ENCODE measurements at places on chromosomes 3 and 15.
A peak's percentile ranks its signal among the peaks of the same experiment; 100 is the strongest.

- peak overlapping the region; percentile 34 for H3K4me3 ChIP-seq
- H3K27ac ChIP-seq, result no peak overlapping the region
- H3K4me1 ChIP-seq, result peaks cover 22% of the 10 kb centered on the region
Measured at GRCh38 chr3:67018105-67018788, 20.1 kb downstream of the KBTBD8 start.

DNA sequence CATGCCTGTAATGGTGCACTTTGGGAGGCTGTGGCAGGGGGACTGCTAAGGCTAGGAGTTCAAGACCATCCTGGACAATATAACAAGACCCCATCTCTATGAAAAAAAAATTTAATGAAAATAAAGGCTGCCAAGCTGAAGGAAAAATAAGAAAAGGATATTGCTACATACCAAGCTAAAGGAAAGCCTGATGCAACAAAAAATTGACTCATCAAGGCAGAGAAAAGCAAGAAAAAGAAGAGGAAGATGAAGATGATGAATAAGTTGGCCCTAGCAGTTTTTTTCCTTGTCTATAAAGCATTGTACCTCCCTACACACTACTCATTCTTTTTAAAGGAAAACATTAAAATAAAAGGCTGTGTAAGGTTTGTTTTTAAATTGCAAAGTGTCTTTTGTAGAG lies 441.9 kb upstream of the MDFIC2 start:
- H3K4me1 ChIP-seq, result no peaks in the 10 kb centered on the region
- peaks cover 20% of the 10 kb centered on the region for H3K27me3 ChIP-seq
- no peak overlapping the region for H3K4me3 ChIP-seq
- H3K27ac ChIP-seq, result no peak overlapping the region
- no peaks in the 10 kb centered on the region for H3K36me3 ChIP-seq

DNA sequence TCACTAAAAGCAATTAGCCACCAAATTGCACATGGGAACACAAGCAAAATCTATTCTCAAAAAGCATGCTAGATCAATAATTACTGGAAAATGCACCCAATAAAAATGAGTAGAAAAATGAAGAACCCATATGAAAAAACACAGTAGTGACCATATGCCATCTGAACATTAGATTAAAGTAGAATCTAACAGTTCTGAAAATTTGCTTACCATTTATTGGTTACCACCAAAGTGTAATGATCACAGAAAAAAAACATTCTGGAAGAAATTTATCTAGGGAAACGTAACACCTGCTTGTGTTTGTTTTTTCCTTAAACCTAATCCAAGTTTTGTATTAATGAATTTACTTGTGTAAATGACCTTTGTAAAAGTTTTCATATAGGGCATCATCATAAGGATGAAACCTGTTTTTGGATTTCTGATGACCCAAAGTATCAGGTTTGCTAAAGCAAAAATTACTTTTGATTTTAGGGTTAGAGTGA lies 37.6 kb upstream of the AADAC start:
- no peak for DNase-seq
- no peaks in the 10 kb centered on the region for H3K27me3 ChIP-seq
- no peak overlapping the region for H3K27ac ChIP-seq
- H3K4me3 ChIP-seq, result no peak overlapping the region

GRCh38 chr3:177488740-177489139 lies 291.5 kb upstream of the TBL1XR1 start:
- H3K36me3 ChIP-seq, result peaks cover 7% of the 10 kb centered on the region
- no peak for DNase-seq
- no peak overlapping the region for H3K27ac ChIP-seq
- H3K27me3 ChIP-seq, result no peaks in the 10 kb centered on the region
- peaks cover 16% of the 10 kb centered on the region for H3K4me1 ChIP-seq

DNA sequence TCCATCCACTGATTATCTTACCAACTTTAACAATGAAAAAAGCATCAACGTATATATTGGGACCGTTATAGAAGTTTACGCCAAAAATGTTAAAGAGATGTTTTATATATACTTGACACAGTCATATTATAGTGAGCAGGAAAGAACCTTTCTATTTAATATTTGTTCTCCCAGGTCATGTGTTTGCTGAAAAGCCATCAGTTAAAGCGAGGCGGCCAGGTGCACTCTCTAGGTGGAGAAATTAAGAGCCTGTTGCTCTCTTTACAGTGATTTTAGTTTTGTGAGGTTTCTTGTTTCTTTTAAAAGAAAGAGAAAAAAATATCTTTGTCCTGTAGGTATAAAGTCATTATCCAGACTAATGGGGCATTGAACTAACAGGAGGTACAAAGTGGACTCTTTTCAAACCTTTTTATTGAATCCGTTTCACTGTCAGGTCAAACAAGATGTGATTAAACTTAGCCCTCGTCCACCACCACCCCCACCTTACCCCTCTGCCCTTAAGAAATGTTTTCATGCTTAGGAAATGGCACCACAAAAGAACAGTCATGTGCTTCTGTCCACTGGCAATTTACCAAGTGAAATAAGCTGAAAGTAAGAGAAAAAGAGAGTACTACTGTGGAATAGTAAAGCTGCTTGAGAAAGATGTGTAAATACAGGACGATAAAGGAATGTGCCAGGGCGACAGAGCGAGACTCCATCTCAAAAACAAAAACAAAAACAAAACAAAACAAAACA lies 279.9 kb downstream of the PTPRG start:
- no peak for DNase-seq
- no peaks in the 10 kb centered on the region for H3K27me3 ChIP-seq
- no peaks in the 10 kb centered on the region for H3K36me3 ChIP-seq

DNA sequence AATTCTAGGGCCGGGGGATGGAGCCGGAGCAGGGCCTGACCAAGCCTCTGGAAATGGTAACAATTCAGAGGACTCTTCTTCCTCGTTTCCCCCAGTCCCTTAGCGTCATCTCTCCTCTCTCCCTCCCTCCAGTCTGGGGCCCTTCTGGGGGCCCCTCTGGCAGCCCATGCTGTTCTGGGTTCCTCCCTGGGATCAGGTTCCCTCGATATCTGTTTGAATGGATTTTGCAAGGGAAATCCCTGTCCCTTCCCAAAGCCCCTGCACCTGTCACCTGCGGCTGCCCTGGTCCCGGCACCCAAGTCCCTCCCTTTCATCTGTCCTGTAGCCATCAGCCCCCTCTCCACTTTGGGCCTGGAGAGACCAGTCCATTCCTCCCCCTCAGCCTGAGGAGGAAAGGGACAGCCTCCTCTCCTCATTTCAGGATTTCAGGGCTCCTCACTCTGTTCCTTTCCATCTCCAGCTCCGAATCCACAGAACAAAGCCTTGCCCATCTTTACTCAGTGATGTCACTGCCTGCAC lies 1.7 kb upstream of the PLCB2 start:
- H3K27me3 ChIP-seq, result no peaks in the 10 kb centered on the region
- no peaks in the 10 kb centered on the region for H3K36me3 ChIP-seq
- H3K4me3 ChIP-seq, result peak overlapping the region; percentile 94
- H3K27ac ChIP-seq, result peak overlapping the region; percentile 94

- peak overlapping the region; percentile 74 for H3K27ac ChIP-seq
- H3K36me3 ChIP-seq, result no peaks in the 10 kb centered on the region
- peaks cover 51% of the 10 kb centered on the region for H3K4me1 ChIP-seq
- DNase-seq, result no peak
Measured at GRCh38 chr3:122678506-122678905, 2.1 kb upstream of the PARP14 start.

DNA sequence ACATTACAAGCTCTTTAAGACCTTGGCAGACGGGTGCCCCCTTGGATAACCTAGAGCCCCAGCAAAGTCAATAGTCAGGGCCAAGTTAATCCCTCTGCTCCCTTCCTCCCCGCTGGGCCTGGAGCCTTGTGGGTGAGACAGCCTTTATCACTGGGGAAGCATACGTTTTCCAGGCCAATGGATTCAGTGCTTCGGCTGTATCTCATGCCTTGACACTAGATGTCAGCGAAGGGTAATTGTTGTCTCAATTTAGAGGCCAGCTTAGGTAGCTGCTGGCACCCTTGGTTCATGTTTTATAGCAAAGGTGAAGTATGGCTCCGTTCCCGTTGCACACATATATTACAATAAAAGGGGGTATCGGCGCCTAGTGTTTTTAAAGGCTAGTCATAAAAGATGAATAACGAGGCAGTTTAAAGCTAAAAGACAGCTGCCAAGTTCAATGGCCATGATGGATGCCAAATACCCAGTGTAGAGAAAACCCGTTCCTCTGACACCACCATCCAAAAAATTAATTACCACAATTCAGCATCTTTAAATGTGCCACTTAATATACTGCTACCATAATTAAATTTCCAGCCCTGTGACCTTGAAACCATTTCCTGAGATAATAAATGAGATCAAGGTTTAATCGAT lies 52.3 kb upstream of the BNIP2 start:
- peaks cover 10% of the 10 kb centered on the region for H3K36me3 ChIP-seq
- no peak overlapping the region for H3K4me3 ChIP-seq
- H3K4me1 ChIP-seq, result no peaks in the 10 kb centered on the region
- H3K27ac ChIP-seq, result no peak overlapping the region
- H3K27me3 ChIP-seq, result peaks cover 12% of the 10 kb centered on the region

Measured in naive thymus-derived CD8-positive, alpha-beta T cell (primary cell).